Foreskin keratinocyte (primary cell): ENCODE measurements at places on chromosomes 6 and 20. TPM values are rescaled to one million over a fixed set of nuclear protein-coding genes. Genes with fewer than 3 reads are reported as not detected.

BFSP1 gene
- 1.4 and 1.8 TPM in 2 replicates for total RNA-seq

DDX27 gene
- total RNA-seq: 47.2 and 51.5 TPM in 2 replicates

CALHM6 gene
- total RNA-seq: 3.0 and 3.2 TPM in 2 replicates

CD83 gene
- 8.0 and 8.9 TPM in 2 replicates for total RNA-seq

GPX5 gene
- total RNA-seq: not detected in 2 replicates

SLC17A1 gene
- not detected in 2 replicates for total RNA-seq

KIF3B gene
- 21.5 and 23.2 TPM in 2 replicates for total RNA-seq
